ENCODE measurements at places on chromosomes 7 and 10.
A peak's percentile ranks its signal among the peaks of the same experiment; 100 is the strongest.

DNA sequence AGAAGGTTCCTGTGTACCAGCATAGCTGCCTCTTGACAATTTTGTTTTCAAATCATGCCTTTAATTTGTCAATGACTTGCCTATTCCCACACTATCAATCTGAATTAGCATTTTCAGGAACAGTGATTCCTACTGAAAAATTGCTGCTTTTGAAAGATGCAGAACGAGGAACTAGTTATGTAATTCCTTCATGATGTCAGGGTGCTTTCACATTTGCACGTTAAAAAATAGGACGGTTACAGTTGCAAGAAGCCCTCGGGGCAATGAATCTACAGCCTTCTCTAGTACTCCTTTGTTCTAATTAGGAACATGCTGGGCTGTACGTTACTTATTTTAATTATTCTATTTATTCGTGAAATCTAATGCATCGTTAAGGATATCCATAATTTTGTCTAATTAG is 253.9 kb downstream of the OTUD1 start:
- no peak for DNase-seq

GRCh38 chr10:117413928-117414618 is 38.8 kb upstream of the PDZD8 start:
- no peak for DNase-seq

DNA sequence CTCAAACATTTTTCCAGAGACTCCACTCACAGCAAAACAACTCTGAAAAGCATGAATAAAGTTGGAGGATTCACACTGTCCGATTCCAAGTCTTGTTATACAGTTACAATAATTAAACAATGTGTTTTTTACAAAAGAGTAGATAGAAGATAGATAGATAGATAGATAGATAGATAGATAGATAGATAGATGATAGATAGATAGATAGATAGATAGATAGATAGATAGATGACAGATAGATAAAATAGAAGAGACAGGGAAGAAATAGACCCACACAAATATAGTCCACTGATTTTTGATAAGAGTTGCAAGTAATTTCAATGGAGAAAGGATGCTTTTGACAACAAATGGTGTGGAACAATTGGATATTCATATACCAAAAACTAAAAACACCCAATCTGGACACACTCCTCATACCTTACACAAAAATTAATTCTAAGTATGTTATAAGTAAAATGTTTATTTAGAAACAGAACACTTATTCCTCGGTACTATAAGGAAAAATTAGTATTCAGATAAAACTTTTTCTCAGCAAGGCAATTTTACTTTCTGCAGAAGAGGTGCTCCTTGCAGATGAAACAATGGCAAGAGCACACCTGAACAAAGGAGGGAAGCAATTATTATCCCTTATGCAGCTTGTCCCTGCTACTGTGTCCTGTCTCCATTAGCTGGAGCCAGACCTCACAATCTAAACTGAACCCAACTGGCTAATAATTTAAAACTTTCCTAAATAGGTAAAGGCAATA is 5.7 kb upstream of the TAS2R39 start:
- no peak for DNase-seq

DNA sequence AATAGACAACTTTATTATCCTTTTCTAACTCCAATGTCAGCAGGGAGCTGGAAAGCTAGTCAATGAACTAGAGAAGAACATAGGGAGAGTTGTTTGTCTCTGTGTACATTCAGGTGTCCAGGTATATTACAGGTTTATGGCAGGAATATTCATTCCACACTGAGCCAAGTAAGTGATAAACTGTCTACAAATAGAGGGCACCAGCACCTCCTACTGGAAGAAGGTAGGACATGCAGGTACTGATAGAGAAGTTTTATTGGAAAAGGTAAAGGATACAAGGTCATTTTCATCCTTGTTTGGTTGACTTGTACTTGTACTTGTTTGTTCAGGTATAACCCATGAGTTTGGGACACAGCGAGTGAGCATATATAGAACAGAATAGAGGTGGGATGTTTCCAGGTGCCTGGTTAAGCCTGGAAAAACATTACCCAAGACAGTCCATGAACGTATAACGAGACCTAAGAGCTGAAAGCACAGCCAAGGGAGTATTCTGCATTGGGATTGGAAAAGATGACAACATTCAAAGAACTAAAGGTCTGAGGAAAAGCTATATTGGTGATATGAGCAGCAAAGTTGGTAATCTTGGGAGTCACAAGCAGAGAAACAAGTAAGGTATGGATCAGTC is 61.4 kb upstream of the PPP1R3C start:
- peak; percentile 13 for DNase-seq

GRCh38 chr10:100567249-100567648 is 31.5 kb downstream of the HIF1AN start:
- no peak for DNase-seq

DNA sequence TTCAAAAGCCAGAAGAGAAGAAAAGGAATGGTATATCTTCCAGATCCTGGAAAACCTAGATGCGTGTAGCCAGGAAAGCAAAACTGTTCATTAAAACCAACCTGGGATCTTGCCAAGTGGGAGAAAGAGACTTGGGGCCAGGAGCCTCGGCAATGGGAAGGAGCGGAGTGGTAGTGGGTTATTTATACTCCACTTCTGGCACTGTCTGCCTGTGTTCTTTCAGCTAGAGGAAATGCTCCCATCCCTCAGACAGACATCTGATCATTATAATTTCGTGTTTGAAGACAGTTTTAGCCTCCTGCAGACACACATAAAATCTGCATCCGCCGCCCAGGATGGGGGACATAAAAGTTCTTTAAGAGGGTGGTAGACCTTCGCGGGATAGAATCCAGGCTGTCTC is 421.6 kb downstream of the RPS24 start:
- DNase-seq, result no peak

DNA sequence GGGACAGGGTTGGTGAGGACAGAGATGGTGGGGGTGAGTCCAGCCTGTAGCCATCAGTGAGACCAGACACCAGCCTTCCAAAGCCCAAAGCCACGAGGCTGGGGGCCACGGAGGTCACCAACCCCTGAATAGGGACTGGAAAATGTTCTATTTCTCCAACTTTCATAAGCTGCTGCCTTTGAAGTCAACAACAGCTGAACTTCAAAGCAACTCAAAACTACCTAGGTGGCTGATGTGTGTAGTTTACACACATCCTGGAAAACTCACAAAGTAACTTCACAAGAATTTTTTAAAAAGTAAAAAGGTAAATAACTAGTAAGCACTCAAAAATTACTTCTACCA is 88.8 kb downstream of the CHST15 start:
- no peak for DNase-seq

DNA sequence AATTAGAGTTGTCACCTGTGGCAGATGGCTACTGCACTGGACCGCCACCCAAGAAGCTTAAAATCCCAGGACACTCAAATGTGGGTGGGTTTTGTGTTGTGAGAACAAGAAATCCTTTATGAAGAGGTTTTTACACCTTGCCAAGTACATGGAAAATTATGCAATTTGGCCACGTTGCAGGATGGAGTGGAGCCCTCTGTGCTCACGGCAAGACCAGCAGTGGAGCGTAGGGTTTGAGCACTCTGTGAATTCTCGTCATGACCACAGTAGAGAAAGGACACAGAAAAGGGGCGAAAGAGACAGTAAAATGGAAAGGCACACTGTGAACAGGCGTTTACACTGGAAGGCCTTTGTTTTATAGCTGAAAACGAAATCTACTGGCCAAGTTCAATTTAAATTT is 222.6 kb downstream of the ADARB2 start:
- no peak for DNase-seq

- no peak for DNase-seq
Measured at GRCh38 chr10:120835603-120836002, 15.6 kb upstream of the WDR11 start.

DNA sequence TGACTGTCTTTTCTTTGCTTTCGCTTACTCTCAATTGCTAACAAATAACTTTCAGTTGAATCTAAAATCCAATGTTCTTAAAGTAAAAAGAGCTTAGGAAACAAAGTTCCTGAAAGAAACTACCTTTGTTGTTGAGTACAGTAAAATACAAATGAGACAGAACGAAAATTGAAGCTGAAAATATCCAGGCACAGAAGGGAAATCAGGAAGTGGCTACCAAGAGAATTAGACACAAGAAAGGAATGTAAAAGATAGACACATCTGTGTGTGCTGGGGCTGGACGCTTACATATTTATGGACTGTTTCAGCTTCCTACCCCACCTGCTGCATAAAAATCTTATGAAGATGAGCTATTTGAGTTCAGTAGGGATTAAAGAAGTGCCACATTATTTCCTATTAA is 161.7 kb upstream of the PLXDC2 start:
- DNase-seq, result no peak
